ENCODE measurements at places on chromosomes 6 and 20. TPM values are rescaled to one million over a fixed set of nuclear protein-coding genes. Genes with fewer than 3 reads are reported as not detected.

Gene TEAD3
- total RNA-seq = 16.0 TPM

Gene FERMT1
- 3.8 TPM for total RNA-seq

Gene HLA-DQB2
- not detected for total RNA-seq

Gene CST4
- not detected for total RNA-seq

Gene DSN1
- 7.0 TPM for total RNA-seq

Gene SAMD10
- total RNA-seq = 0.49 TPM

Gene TP53TG5
- total RNA-seq = not detected

Gene VSTM2L
- 5.6 TPM for total RNA-seq

Gene CCN5
- total RNA-seq = 59.2 TPM

Gene AGER
- total RNA-seq = 0.16 TPM

Gene KDM1B
- 37.3 TPM for total RNA-seq

Gene TRAPPC3L
- not detected for total RNA-seq

Gene HCRTR2
- total RNA-seq = not detected

Gene SLC22A16
- total RNA-seq = not detected

Gene DSP
- 12.4 TPM for total RNA-seq

Gene OR2B6
- not detected for total RNA-seq

Gene RALGAPB
- 38.1 TPM for total RNA-seq

Gene SRXN1
- total RNA-seq = 57.0 TPM

Gene LAMA2
- total RNA-seq = 114 TPM

Gene COL20A1
- not detected for total RNA-seq

Gene MEP1A
- total RNA-seq = not detected

Gene TCP11
- 1.1 TPM for total RNA-seq

Gene SIRPD
- total RNA-seq = not detected

Gene NR2E1
- total RNA-seq = not detected

Gene TMEM151B
- total RNA-seq = not detected

Gene C2
- 3.3 TPM for total RNA-seq

Gene MCCD1
- total RNA-seq = not detected

Gene SLC17A2
- not detected for total RNA-seq

Measured in hair follicle dermal papilla cell (primary cell).